ENCODE measurements at places on chromosomes 16 and 17.

- DNase-seq: peak; percentile 26
Measured at GRCh38 chr17:44363613-44364159, at the start of gene FAM171A2. FAM171A2 (minus strand) TSS chr17:44363853; CDS start chr17:44363714, 139 bp downstream.

GRCh38 chr17:16301963-16302855 lies 51.1 kb downstream of the CENPV start:
- DNase-seq: no peak

- no peak for DNase-seq
Measured at GRCh38 chr17:31740611-31741082, 118.4 kb downstream of the COPRS start.

GRCh38 chr16:19068237-19068815 lies 912 bp downstream of the COQ7 start:
- DNase-seq: no peak

- DNase-seq: no peak
Measured at GRCh38 chr17:62562656-62563055, 64.8 kb upstream of the MRC2 start.

DNA sequence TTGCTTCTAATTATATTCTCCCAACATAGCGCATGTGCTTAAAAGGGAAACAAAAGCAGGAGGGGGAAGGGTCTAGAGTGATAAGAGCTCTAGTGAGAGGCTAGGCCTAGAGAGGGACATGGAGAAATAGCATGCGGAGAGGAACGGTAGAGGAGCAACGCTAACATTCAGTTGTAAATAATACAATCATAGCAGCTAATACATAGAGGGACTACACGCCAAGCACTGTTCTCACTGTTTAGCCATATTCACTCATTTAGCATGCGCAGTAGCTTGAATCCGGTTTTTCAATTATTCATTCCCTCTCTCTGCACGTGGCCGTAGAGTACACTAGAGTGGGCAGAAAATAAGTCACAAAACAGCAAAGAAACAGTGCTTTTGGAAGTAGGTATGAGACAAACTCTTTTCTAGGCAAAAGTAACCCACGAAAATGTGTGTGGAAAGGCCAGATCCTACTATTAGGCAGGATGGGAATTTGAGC lies 1.7 kb upstream of the ALOX12 start:
- no peak for DNase-seq

DNA sequence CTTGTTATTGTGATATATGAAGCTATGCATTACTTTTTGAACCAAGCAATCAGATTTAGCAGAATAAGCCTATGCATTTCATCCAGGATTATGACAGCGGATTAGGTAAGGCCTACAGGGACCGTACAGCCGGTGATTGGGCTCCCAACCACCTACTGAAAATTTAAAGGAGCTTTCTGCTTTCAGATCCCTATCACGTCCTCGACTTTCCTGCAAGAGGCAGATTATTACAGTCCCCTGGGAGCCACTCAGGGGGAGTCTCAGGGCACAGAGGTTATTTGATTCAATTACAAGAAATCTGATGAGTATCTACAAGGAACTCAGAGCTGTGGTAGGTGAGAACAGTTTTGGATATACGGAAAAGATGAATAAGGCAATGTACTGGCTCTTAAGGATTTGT lies 80.7 kb downstream of the HS3ST3B1 start:
- DNase-seq: no peak

GRCh38 chr17:3475812-3476610 lies at the start of gene ASPA:
ASPA (plus strand) TSS chr17:3475997; CDS start chr17:3476160, 163 bp downstream.
- DNase-seq: no peak

- DNase-seq: no peak
Measured at GRCh38 chr17:17499402-17500145, 3.4 kb upstream of the RASD1 start.

DNA sequence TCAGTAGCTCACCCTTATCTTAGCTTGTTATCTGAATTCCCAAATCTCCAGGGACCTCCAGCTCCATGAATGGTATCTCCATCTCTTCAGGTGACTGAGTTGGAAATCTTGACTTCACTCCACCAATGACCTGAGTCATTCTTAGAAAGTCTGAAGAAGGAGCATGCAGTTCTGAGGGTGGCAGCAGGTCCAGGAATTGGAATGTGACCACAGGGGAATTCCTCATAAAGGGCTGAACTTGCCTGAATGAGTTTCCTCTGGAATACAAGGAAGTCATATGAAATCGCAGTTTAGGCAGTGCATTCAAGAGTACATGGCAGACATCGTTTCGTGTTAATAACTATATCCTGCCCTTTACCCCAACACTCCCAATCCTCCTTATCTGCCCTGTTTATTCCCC lies 12.5 kb upstream of the PYY start:
- DNase-seq: no peak

GRCh38 chr16:66549284-66550131 lies at the start of gene TK2:
TK2 (minus strand) TSS chr16:66550122; CDS start chr16:66550061, 61 bp downstream.
- no peak for DNase-seq

- DNase-seq: no peak
Measured at GRCh38 chr17:27554911-27555310, 76.1 kb upstream of the LGALS9 start.

DNA sequence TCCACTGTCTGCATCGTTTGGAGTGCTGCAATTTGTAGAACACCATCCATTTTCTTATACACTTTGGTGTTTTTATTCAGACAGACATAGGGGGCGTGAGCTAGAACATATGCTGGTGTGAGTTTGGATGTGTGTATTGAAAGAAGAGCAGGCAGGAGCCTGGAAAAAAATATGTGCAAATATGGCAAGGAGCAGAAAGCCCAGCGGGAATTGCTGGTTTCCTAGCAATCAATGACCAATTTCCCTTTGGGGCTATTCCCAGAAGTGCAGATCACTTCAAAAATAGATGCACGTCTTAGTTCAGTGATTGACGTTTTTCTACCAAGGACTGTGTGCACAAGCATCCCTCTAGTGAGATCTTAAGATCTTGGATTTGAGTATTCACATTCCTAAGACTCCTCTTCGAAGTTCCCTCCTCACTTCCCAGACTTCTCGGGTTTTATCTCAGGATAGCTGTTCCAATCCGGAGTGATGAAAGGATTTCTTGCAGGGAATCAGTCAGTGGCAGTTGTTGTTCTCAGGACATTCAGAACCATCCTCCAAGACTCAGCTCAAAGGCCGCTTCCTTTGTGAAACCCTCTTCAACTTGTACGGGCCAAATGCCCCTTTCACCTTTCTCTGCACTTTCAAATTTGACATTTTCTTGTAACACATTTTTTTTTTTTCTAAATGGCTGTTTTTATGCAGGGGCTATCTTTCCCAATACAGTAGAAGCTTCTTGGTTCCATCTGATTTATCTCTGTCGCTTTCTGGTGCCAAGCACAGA lies 268.7 kb upstream of the ASIC2 start:
- DNase-seq: no peak

GRCh38 chr17:48470388-48471034 lies 40.5 kb upstream of the SKAP1 start:
- DNase-seq: no peak

- DNase-seq: no peak
Measured at GRCh38 chr17:78252111-78252634, 20.7 kb downstream of the TMEM235 start.

DNA sequence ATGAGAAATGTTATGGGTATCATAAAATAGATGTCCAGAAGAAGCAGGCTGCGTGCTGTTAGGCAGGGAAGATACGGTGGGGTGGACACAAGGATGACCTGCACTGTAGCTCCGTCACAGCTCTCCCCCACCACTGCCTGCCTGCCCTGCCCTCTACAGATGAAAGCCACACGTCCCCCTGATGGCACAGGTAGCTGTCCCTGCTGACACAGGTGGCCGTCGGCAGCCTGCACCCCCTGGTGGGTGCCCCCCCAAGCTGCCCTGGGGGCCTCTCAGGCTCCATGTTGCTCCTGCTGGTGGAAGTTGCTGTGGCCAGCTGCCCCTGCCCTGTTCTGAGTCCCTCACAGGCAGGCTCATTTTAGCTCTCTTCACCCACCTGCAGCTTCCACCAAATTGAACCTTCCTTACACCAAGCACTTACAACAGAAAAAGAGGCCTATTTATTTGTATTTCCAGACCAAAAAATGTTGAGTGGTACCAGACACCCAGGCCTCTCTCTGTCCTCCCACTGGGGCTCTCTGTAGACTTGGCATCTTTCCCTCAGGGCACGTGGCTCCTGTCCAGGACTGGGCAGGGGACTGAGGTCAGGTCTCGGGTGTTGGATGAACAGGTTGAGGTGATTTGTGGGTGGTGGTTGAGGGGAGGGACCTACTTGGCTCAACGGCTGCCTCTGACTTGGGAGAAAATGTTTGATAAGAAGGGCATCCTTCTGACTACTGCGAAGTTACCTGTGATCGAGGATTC lies 50.1 kb upstream of the CACNG5 start:
- DNase-seq: no peak

- no peak for DNase-seq
Measured at GRCh38 chr17:13403982-13404946, 197.5 kb downstream of the HS3ST3A1 start.
